ENCODE measurements at places on chromosomes 5 and 9. TPM values are rescaled to one million over a fixed set of nuclear protein-coding genes. Genes with fewer than 3 reads are reported as not detected.

RIC1 gene
- 33.4 TPM for total RNA-seq

C7 gene
- total RNA-seq = 8.1 TPM

RNF224 gene
- total RNA-seq = not detected

SPATA31A3 gene
- total RNA-seq = not detected

SPINK4 gene
- not detected for total RNA-seq

PCDHGA10 gene
- total RNA-seq = 12.0 TPM

LECT2 gene
- total RNA-seq = not detected

NMUR2 gene
- not detected for total RNA-seq

Measured in occipital lobe (tissue), 3 donors.